ENCODE measurements at places on chromosomes 5 and 9.

GRCh38 chr5:83744821-83745220, 24.2 kb upstream of the HAPLN1 start:
- no peak for DNase-seq

- no peak for DNase-seq
Observed at GRCh38 chr5:137142764-137143605, 356.1 kb downstream of the SPOCK1 start.

DNA sequence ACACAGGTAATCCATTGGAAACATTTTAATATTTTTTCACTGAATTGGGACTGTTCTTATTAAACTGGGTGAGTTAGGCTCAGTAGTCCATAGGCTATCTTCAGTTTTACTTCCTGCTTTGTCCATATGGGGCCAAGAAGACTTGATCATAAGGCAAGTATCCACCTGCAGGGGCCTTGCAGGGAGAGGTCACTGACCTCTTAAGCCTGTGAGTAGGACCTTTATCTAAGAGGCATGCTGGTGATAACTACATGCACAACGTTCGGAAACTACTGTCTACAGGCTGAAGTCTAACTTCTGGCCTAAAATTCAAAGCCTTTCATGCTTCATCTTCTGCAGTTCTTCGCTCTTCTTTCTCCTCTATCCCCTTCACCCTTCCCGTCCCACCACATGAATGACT, 60.1 kb upstream of the GRHPR start:
- DNase-seq: peak; percentile 14

DNA sequence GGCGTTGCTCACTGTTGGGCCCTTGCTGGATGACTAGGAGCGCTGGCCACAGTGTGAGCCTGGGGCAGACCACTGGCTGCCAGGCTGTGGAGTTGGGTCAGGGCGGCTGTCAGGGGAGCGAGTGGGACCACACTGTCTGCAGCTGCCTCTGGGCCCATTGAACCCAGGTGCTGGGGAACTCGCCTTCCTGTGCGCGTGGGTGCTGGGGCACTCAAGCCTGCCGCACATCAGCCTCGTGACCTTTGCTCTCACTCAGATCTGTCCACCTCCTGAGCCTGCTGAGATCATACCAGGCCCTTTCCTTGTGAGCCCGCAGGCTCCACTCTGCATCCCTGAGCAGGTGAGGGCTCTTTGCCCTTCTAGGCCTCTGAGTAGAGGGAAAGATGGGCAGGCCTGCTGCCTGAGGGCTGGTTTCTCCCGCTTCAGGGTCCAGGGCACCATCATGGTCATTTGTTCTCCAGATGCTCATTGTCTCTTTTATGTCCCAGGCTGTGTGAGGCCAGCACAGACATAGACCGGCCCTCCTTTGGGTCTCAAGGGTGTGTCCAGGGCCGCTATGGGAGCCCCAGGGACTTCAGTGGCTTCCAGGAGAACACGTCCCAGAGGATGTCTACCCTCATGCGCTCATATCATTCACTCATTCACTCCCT, 26.5 kb downstream of the WNK2 start:
- no peak for DNase-seq

DNA sequence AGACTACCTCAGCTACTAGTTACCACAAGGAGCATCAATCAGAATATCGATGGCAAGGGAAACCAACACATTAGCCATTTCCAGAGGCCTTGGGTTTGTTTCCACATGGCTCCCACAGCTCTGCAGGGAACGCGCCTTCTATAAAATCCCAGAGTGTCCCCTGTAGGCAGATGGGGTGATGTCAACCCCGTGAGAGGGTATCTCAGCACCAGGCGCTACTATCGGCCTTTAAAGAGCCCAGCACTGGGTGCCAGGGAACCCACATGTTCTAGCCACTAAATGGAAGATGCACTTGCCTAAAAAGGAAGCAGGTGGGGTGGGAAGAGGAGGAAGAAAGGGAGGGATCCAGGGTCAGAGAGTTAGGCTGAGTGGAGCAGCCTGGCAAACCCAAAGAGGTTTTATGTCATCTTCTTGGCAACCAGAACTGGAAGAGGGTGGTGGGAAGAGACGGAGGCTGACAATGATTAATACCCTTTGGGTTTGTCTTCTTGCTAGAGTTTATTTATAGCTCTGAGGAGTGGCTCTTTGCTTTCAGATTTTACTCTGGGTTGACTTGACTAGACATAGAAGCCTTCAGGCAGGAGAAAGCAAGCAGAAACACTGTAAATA, 19.9 kb downstream of the MACROH2A1 start:
- no peak for DNase-seq

DNA sequence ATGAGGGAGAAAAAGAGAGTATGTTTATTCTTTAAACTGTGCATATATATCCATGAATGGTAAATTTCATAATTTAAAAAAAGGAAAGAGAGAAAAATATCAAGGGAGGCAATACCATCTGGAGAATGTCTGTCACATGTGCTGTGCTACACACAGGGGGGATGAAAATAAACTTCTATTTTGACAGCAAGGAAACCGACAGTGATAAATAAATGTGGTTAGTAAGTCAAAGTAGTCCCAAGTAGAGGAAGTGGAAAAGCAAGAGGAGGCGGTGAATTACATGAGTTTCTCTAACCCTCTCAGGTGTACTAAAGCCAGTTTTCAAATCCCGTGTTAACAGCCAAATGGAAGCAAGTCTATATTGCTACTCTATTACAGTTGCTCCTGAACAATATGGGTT, 83.3 kb downstream of the ICE1 start:
- no peak for DNase-seq

DNA sequence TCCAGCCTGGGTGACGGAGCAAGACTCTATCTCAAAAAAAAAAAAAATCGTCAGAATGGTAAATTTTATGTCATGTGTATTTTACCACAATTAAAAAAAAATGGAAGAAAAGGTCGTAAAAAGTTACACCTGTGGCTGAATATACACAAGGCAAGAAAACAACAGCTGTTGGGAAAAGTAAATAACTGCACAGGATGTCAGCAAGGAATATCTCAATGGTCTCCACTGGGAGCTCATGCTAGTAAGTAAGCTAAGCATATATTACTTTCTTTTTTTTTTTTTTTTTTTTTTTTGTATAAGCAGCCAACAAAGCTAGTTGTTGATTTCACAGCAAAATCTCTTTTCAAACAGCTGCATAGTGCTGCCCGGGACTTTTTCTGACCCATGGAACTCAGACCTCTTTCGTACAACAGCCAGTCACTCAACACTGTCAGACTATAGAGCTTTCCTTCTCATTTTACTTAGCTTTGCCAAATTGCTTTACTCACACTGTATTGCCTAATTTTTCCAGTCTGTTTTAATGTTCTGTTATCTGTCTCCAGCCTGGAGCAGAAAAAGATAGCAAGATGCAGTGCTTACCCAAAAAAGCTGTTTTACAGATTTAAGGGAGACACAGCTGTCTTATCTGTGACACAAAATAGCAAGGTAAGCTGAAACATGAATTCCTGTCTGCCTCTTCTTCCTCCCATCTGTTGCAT, 175.9 kb downstream of the ENC1 start:
- no peak for DNase-seq

Measured in erythroblast (primary cell).